Pancreas (tissue), 10 donors: ENCODE measurements at places on chromosomes 6 and 20. TPM values are rescaled to one million over a fixed set of nuclear protein-coding genes. Genes with fewer than 3 reads are reported as not detected.

DNA sequence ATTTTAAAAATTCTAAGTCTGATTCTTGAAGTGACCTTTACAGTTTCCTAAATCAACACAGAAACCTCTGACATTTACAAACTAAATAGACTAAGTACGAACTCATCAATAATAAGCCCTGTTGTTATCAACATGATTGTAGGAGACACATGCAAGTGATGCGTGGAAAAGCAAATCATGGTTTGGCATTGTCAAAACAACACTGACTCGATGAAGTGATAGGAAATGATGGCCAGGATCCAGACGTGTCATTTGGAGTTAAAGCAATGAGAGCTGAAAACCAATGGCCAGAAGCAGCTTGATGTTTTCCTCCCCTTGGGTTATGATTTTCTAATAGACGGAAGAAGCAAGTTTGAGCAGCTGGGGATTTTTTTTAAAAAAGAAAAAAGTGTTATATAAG, 117.4 kb upstream of the FAM184A start:
- H3K36me3 ChIP-seq: no peaks in the 10 kb centered on the region
- H3K27ac ChIP-seq: no peak overlapping the region
- no peak overlapping the region for H3K4me3 ChIP-seq
- no peaks in the 10 kb centered on the region for H3K4me1 ChIP-seq
- no peaks in the 10 kb centered on the region for H3K27me3 ChIP-seq

GRCh38 chr6:150230832-150231524, 88.1 kb downstream of the PPP1R14C start:
- H3K4me1 ChIP-seq: no peaks in the 10 kb centered on the region
- no peak overlapping the region for H3K4me3 ChIP-seq
- H3K27me3 ChIP-seq: no peaks in the 10 kb centered on the region
- no peak for DNase-seq
- no peak overlapping the region for H3K27ac ChIP-seq

DNA sequence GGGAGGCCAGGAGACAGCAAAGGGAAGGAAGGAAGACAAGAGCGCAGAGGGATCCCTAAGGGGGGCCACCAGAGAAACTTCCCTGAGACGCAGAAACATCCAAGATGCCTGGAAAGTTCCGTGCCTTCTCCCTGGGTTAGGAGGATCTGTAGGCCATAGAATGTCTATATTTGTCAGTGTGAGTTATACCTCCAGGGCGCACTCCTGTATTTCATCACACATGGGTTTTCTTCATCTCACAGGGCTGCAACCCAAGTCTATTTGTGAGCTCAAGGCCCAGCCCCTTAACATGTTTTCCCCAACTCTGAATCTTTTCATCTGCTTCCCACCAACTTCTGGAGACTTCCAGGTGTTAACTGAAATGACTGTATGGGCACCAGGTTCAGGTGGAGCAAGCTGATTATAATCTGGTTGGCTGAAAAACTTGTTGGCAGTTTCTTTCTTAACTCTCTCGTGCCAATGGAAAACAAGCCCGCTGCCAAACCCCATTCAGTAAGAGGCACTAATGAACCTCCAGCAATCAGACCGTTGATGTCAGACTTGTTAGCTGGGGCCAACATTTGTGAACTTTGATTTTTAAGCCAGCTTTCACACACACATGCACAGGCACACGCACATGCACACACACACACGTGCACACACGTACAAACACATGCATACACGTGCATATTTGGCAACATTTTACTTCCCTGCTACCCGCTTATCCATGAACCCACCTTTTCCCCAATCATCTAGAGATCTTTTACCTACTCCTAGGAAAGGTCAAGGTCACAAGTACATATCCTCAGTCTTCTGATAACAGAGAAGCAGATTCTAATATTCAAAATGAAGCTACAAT, 247.5 kb upstream of the GMDS start:
- no peaks in the 10 kb centered on the region for H3K27me3 ChIP-seq
- no peak overlapping the region for H3K4me3 ChIP-seq
- DNase-seq: no peak
- H3K27ac ChIP-seq: no peak overlapping the region
- H3K4me1 ChIP-seq: no peaks in the 10 kb centered on the region

DNA sequence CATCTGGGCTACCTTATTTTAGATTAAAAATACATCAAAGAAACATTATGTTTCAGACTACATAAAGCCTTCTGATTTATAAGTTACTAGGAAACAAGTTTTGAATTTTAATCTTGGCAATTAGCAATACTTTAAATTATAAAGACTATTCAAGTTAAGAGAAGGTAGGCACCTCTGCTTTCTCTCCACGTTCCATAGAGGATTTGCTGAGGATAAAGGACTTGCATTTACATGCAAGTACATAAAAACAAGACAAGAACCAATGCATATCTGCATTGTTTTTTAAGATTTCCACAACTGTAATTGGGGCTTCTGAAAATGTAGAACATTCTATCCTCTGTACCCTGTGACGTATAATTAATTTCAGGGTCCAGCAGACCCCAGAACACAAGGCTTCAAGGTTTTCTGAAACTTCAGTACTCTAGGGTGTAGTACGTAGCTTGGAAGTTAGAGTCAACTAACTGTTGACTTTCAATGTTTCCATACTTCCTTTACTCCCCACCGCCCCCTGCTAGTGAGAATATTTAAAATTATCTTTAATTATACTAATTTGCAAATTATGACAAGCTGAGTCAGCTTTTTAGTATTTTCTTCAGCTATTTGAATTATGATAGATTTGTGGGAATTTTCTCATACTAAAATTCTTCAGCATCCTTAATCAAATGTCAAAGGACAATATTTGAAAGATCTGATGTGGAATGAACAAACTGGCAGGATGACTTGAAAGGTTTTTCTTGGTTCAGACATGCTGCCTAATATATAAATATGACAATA, 82.8 kb downstream of the PKIB start:
- no peaks in the 10 kb centered on the region for H3K4me1 ChIP-seq
- DNase-seq: no peak
- no peak overlapping the region for H3K27ac ChIP-seq
- no peak overlapping the region for H3K4me3 ChIP-seq
- no peaks in the 10 kb centered on the region for H3K36me3 ChIP-seq

The BANF2 gene
- total RNA-seq: 5.1 TPM

The GRM4 gene
- total RNA-seq: 0.66 TPM

The EEF1A2 gene
- total RNA-seq: 22.9 TPM

The C6orf15 gene
- not detected for total RNA-seq

The NKX2-4 gene
- total RNA-seq: not detected
